ENCODE measurements at places on chromosomes 3 and 15.
A peak's percentile ranks its signal among the peaks of the same experiment; 100 is the strongest.

DNA sequence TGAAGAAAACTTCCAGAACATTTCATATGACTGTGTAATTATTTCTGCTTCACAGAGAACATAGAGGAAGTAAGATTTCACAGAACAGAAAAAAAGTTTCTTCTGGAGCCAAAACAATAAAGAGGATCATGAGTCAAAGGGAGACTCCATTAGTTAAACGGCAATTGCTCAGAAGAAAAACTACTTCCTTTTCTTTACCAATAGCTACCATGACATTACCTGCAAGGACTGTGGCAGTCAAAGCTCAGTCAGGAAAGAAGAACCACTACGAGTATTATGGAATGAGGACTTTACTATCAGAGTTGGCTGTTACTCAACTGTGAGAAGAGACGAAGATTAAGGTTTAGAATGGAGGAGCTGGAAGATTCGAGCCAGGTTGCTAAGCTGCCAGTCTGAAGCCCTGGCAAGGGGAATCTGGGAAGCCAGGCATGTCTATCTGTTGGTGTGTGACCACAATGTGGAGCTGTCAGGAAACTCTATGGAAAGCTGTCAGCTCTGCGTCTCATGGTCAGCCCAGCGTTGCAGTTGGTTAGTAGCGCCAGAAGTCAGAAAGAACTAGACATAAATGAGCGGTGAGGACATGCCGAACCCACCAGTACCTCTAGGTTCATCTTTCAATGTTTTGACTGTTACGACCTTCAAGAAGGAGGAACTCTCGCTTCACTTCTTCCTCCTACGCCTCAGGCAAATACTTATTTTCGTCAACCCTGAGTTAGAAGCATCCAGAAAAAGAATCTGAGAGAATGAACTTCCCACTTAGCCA lies 604.3 kb downstream of the FGF12 start:
- no peak for DNase-seq

- no peak for DNase-seq
These were observed 1130.0 kb downstream of the NAALADL2 start for GRCh38 chr3:175989161-175989560.

- DNase-seq: no peak
These were observed 34.4 kb downstream of the CASR start for GRCh38 chr3:122217901-122218300.

DNA sequence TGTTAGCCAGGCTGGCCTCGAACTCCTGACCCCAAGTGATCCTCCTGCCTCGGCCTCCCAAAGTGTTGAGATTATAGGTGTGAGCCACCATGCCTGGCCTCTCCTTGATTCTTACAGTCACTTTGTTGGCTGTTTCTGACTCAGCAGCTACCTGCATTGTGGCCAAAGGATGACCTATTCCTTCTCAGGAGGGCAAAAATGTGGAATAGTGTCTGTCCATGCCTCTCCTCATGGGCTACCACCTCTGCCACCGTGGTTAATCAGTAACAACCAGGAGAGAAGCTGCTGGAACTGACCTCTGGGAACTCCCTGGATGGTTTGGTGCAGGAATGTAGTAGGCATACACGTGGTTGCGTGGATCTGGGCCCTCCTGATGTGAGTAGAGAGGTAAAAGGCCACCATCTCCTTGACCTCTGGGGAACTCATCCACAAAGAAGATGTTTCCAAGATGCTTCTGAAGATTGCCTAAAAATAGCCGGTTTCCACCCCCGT lies 63.3 kb downstream of the FLNB start:
- no peak for DNase-seq

GRCh38 chr3:58051196-58051595 lies 43.0 kb downstream of the FLNB start:
- DNase-seq: peak; percentile 63

GRCh38 chr3:177624528-177625495 lies 427.5 kb upstream of the TBL1XR1 start:
- DNase-seq: no peak

- no peak for DNase-seq
These were observed 25.6 kb upstream of the MCF2L2 start for GRCh38 chr3:183454064-183454463.

- no peak for DNase-seq
These were observed 592 bp downstream of the PGPEP1L start for GRCh38 chr15:99006904-99007495.

- DNase-seq: no peak
These were observed 177.5 kb downstream of the SUCNR1 start for GRCh38 chr3:152050903-152051302.

GRCh38 chr15:79765081-79765480 lies 131.7 kb downstream of the MTHFS start:
- DNase-seq: no peak

DNA sequence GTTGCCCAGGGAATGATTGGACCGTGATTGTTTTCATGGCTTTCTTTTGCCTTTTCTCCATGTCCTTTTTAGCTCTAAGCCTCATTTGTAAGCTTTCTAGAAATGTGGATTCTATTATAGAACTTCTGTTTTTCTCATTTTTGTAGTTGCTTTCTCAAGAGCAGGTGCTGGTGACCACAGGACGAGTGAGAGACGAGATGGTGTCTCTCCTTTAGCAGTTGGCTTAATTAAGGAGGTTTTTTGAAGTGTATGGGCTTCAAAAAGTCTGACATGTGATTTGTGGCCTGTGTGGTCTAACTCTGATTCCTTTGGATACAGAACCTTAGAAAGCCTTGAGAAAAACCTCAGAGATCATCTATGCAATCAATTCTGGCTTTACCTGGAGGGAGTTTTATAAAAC lies 292.8 kb downstream of the LPP start:
- DNase-seq: no peak

DNA sequence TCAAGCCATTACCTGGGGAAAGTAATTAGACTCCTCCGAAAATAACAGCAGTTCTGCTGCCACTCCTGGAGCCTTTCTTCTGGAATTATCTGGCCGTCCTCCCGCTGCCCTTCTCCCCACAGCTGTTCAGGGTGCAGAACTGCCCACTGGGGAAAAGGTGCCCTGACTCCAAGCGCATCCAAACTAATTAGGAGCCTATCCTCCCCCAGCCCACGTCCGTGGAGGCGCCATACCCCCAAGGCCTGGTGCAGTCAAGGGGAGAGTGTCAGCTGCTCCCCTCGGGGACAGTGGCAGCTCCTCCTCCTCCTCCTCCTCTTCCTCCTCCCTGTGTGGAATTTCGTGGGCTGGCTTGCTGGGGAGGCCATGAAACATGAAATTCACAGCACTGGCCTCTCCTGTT lies 177.2 kb downstream of the XXYLT1 start:
- peak; percentile 17 for DNase-seq

DNA sequence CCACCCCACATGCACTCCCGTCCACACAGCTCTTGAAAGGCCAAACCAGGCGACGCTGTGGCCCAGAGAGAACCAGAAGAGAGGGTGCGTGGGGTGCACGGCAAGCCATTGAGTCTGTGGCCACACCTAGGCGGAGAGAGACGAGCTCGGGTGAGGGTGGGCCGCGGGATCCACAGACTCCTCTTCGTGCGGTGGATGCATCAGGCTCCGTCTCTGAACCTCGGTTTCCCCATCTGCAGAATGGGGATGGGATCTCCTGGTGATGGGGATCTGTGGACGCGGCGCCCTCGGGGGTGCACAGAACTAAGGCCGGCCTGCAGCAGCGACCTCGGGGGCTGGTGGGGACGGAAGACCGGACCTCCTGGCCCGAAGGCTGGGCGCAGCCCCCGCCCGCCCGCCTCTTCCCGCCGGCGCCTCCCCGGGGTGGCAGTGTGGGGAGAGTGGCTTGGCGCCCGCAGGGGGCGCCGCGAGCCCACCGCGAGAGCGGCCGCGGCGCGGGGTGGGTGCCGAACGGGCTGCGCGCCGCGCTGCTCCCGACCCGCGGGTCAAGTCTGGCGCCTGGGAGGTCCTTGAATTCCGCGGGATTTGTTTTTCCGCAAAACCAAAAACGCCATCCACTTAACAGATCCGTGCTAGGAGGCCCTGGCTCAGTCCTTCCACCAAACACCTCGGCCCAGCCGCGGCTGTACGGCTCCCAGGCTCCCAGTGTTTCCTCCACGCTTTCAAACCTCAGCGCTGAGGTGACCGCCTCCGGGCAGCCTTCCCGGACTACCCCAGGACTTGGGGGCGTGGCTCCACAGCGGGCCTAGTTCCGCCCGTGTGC lies 13.2 kb upstream of the ADPGK start:
- DNase-seq: peak; percentile 88

- DNase-seq: no peak
These were observed 173.5 kb downstream of the ABHD5 start for GRCh38 chr3:43863966-43864933.

DNA sequence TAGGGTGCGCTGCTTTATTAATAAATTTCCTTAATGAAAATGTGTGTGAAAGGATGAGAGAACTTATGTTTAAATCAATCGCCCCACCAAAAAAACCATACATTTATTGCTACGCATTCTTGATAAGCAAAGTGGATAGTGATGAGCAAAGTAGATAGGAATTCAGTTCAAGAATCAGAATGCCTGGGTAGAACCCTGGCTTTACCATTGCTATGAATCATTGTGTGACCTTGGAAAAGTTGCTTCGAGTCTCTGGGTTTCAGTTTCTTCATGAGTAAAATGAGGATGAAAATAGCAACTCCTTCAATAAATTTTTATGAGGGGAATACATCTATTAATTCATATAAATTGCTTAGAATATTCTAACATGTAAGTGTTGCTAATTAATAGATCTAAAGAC lies 2.6 kb upstream of the ALCAM start:
- no peak for DNase-seq

- peak; percentile 63 for DNase-seq
These were observed 62.4 kb upstream of the SLC6A1 start for GRCh38 chr3:10929978-10930665.

- no peak for DNase-seq
These were observed 40.1 kb downstream of the OXNAD1 start for GRCh38 chr3:16305111-16305541.

- DNase-seq: no peak
These were observed 16.6 kb downstream of the EAF1 start for GRCh38 chr3:15443826-15444524.

DNA sequence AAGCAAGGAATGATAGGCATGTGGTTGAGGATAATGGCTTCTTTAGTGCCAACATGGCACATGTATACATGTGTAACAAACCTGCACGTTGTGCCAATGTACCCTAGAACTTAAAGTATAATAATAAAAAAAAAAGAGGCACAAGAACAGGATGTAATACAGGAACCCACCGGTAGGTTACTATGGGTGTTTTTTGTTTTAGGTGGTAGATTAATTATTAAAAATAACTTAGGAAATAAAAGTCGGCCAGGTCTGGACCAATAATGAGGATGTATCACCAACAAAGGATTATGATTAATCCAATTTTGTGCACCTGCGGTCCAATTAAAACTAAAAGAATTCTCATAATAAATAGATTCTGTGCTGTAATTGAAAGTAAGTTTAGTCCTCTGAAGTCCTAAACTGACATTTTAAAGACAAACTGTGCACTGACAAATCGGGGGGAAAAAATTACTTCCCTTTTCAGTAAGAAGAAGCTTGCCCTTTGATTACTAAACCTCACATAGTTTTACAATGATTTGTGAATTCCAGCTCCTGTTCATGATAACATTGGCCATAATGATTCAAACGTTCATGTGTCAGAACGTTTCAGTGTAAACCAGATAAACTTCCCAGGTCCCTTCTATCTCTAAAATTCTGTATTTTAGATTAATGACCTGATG lies 62.2 kb downstream of the CASR start:
- no peak for DNase-seq

- DNase-seq: no peak
These were observed 70.8 kb downstream of the SEC22A start for GRCh38 chr3:123272547-123272946.

GRCh38 chr3:148943506-148944205 lies 47.7 kb upstream of the GYG1 start:
- DNase-seq: no peak

- no peak for DNase-seq
These were observed 189.7 kb downstream of the TUSC7 start for GRCh38 chr3:116899253-116899652.

DNA sequence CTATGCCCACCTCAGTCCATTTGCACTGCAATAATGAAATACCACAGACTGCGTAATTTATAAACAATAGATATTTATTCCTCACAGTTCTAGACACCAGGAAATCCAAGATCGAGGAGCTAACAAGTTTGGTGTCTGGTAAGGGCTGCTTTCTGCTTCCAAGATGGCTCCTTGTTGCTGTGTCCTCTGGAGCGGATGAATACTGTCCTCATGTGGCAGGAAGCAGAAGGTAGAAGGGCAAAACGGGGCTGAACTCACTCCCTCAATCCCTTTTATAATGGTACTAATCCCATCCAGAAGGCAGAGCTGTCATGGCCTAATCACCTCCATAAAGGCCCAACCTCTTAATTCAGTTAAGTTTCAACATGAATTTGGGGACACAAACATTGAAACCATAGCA lies 75.3 kb downstream of the P2RY1 start:
- no peak for DNase-seq

GRCh38 chr3:20324664-20325478 lies 138.9 kb upstream of the SGO1 start:
- no peak for DNase-seq

DNA sequence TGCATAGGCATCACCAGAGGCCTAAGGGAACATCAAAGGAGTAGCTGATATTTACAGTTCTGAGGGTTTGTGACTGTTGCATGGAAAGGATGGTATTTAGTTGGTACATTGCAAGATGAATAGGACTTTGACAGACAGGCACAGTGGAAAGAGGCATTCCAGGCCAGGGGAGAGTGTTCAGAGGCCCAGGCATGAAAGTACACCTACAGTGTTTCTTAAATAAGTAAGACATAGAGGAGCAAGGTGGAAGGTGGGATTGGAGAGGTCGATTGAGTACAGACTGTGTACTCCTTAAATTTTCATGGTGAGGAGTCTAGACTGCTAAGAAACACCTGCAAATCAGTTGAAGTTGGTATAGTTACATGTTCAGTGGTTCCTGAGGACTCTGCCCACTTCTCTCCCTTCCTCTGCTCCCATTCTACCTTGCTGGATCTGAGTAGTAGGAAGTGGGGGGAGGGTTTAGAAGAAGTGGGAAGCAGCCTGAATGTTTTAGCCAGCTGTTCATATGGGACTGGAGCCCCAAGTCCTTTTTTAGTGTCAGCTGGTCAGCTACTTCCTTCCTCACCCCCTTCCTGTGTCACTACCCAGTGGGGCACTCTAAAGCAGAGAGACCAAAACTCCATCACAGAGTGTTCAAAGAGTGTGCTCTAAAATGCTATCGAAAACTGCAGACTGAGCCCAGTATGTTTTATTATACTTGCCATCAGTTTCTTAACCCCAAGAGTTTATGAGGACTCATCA lies 14.0 kb downstream of the KLHL18 start:
- no peak for DNase-seq

- no peak for DNase-seq
These were observed 1186.7 kb upstream of the EPHA6 start for GRCh38 chr3:95627697-95628096.

DNA sequence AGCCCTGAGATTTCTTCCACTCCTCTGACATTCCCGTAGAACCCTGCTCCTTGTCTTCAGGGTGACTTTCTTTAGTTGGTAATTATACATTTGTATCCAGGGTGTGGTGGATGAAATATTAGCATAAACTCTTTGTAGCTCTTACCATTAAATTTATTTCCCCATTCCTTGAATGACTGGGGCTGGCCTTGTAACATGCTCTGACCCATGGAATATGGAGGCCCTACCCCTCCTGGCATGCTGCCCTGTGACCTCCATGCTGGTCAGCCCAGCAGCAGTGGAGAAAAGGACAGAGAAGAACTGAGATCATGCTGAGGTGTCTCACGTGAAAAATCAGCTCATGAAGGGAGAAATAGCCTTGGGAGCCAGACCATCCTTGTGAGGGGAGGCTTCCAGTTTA lies 96.1 kb upstream of the PROK2 start:
- no peak for DNase-seq

Data from aorta (tissue), 5 donors.